CD4-positive, alpha-beta T cell treated with Interleukin-4 for 1 hour (primary cell): ENCODE measurements at places on chromosomes 5 and 9.
A peak's percentile ranks its signal among the peaks of the same experiment; 100 is the strongest.

DNA sequence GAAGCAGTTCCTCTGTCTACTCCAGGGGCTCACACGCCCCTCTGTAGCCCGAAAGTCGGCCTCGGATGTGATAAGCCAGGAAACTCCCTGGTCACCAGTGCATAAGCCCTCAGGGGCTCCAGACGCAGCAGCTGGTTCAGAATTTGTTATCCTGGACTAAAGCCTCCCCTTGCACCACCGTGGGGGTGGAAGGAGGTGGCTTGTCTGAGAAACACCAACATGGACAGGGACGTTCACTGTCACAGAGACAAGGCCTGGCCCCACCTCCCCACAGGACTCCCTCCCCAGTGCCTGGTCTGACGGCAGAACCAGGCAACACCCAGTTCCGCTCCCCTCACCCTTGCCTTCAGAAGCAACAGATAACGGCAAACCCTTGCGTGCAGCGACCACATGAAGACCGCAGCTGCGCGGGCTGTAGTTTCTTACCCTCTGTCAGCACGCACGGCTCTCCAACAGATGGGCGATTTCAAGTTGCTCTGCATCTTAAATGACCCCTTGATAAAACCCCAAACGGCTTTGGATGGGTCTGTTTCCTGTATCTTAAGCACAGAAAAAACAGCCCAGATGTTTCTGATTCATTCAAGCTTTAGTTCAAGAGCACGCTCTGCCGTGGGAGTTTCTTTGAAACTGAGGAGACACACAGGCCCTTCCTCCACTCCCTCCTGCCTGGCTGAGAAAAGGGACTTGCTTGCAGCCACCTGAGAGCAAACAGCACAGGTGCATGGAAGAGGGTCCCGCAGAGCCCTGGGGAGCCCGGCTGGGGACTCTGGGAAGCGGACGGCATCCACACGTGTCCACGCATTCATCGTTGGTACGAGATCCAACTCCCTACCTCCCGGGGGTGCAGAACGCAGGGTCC lies 44.7 kb upstream of the NKD2 start:
- DNase-seq, result peak; percentile 14

DNA sequence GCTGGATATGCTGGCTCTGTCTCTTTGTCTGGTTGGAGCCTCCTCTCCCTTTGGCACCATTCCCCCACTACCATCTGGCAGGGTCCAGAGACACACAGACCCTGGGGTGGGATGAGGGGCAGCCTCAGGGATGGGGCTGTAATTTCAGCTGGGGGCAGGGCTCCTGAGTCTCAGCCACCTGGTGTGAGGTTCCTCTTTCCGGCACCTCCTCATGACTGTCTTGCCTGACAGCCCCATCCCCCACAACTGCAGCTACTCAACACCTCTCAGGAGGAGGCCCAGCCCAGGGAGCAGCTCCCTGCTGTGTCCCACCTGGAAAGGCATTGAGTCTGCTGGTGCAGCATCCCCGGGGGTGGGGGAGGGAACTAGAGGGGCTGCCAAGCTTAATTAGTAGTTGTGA lies 11.7 kb upstream of the RPS14 start:
- DNase-seq, result no peak

DNA sequence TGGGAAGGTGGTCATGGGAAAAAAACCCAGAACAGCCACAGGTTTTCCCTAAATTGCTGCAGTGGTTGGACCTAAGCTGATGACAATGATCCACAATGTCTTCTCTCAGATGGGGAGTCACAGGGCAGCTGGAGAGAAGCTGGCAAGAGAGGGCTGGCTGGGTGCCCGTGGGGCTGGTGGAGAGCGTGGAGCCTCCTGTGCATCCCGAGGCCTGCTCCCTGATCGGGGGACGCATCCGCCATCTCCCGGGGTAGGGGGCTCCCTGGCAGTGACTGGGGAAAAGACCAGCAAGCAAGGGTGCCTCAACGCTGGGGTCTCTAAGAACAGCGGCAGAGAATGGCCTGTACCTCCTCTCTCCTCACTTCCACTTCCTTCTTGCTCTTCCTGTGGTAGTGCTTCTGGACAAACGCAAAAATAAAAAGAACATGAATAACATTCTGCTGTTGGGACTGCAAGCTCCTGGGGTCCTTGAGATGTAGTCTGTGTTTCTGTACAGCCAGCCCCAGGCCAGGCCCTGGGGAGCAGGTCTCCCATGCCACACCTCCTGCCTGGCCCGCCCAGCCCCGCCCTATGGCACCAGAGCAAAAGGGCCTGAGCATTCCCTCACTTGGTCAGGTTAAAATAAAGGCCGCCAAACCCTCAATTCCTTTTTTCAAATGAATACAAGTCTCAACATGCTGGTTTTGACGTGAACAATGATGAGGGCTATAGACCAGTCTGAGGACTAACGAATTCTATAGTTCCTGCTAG lies 7.0 kb upstream of the MRNIP start:
- no peak for DNase-seq

- DNase-seq, result no peak
Observed at GRCh38 chr5:73437101-73437776, 11.3 kb downstream of the FOXD1 start.

- no peak for DNase-seq
Observed at GRCh38 chr5:169394371-169394770, 93.4 kb upstream of the SLIT3 start.

DNA sequence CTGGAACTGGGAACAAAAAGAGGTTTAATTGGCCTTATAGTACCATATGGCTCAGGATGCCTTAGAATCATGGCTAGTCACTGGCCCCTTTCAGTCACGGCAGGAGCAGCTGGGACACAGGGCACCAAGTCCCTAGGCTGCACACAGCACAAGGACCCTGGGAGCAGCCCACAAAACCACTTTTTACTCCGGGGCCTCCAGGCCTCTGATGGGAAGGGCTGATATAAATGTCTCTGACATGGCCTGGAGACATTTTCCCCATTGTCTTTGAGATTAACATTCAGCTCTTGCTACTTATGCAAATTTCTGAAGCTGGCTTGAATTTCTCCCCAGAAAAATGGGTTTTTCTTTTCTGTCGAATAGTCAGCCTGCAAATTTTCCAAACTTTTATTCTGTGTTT lies 1026.4 kb upstream of the COX7C start:
- no peak for DNase-seq

DNA sequence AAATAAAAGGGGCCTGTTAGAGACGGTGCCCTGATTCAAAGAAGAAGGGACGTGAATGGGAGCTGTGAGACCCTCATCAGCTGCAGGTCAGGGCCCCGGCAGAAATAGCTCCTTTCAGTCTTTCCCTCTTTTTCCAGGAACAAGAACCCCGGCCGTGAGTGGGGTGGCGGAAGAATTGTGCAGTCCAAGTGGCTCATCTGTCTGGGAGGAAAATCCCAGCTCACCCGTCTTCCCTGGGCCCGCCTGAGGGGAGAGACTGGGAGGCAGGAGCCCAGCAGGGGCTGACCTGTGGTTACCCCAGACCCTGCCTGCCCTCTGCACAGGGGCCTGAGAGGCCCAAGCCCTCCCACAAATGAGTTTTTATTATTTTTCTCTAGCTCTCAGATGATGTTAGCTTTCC lies 24.8 kb upstream of the CSF1R start:
- DNase-seq, result no peak

- DNase-seq, result no peak
Observed at GRCh38 chr5:192970-193831, 1.9 kb downstream of the LRRC14B start.

DNA sequence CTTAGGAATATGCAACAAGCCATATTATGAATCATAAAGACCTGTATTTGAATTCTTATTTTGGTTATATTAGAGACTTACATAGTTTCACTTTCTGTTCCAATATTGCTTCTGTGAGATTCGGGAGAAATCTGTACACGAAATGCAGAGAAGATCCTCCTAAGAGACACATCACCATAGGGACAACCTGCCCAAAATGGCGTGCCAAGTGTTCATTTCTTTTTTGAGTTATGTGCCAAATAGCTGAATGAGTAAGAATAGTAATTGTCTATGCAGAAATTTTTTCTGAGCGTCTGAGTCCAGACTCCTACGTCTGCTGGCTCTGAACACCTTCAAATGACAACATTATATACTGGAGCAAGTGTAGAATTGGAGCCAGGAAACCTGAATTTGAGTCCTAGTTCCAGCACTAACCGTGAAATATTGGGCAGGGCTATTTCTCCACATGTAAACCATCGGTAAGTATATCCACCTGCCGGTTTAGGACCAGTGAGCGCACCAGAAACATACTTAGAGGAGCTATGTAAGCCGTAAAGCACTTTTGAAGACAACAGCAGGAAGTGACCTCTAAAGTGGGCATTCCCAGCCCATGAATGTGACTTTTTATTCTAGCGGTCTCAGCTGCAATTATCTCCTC lies 163.9 kb upstream of the DMRT1 start:
- DNase-seq, result no peak

GRCh38 chr9:2026220-2026997 lies 11.3 kb downstream of the SMARCA2 start:
- DNase-seq, result no peak

DNA sequence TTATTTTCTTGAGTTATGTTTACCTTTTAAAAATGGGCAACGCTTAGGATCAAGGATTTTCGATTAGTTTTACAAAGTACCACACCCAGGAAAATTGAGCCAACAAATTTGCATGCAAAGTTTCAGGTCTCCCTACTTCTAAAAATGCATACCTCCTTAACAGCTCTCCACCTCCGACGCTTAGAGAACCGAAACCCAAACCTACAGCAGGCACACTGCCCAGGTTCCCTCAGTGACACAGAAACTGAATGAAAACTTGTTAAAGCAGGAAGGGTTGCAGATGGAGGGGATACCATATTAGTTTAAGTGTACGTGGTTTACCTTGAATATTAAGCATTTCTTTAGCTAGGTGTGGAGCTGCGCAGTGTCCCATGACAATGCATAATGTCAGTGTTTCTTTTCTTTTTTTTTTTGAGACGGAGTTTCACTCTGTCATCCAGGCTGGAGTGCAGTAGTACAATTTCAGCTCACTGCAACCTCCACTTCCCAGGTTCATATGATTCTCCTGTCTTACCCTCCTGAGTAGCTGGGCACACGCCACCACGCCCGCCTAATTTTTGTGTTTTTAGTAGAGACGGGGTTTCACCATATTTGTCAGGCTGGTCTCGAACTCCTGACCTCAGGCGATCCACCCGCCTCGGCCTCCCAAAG lies 1.6 kb upstream of the SUB1 start:
- DNase-seq, result peak; percentile 54

DNA sequence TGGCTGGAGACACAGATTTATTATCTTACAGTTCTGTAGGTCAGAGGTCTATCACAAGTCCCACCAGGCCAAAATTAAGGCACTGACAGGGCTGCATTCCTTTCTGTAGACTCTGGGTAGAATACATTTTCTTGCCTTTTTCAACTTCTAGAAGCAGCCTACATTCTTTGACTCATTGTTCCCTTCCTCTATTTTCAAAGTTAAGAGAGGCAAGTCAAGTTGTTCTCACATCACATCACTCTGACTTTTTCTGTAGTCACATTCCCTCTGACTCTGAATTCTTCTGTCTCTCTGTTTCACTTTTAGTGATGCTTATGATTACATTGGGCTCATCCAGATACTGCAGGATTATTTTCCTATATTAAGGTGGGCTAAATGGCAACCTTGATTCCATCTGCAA lies 119.0 kb downstream of the MELK start:
- DNase-seq, result no peak

DNA sequence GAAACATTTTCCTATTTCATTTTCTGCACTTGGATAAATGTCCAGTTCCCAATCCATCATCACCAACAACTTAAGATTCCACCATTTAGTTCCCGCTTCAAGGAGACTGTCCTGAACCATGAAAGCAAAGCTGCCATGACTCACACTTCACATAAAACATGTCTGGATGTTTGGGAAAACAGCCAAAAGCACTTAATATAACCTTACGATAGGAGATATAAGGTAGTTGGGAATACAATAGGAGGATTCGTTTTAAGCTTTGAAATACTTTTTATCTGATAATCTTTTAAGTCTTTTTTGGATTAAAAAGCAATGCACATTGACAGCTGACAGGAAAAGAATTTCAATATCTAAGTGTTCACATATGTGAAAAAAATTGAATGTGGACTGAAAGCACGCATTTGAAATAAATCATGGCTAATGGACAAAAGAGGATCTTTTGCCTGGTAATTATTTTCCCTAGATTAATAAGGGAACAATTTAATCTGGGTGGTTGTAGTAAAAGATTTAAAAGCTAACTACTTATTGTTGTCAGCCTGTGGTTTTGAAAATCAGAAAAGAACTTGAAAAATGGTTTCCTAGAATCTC lies 17.3 kb upstream of the TGFBI start:
- no peak for DNase-seq

DNA sequence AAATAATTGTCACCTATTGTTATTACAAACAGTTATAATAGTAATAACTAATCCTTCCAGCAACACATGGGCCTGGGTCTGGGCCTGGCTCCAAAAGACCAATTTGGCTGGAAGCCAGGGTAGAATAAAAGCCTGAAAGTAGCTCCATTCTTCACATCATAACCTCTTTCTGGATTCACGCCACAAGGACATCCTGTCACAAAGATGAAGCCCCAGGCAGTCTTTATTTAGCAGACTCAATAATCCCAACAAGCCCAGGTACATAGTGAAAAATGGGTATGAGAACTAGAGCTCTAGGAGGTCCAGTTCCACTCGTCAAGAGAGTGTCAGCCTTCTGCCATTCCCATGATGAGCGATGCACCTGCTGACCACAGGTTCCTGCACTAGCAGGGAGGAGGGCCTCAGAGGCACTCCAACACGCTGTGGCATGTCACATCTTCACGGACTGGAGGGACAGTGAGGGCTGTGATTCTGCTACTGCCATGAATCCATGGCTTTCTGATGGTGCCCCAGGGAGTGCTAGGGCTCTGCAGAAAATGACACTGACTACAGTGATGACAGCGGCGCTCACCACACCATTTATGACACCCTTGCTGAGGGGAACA lies 124.9 kb downstream of the SPOCK1 start:
- DNase-seq, result no peak

- DNase-seq, result no peak
Observed at GRCh38 chr9:34971146-34971811, 13.2 kb downstream of the PHF24 start.

DNA sequence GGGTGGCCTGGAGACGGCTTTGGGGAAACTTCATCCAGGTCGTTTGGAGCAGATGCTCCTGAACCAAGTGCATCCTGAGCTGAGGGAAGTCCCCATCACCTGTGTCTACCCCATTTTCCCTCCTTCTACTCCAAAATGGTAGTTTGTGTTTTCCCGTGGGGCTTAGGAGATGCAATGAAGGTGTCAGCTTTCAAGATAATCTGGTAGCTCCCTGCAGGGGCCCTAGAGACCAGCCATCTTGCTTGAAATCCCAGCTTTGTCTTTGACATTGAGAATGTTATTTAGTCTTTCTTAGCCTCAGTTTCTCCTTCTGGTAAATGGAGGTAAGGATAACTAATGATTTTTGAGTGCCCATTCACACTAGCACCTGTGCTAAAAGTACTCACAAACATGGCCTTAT lies 77.4 kb downstream of the WWC1 start:
- no peak for DNase-seq
